ENCODE measurements at places on chromosomes 1 and 21.
A peak's percentile ranks its signal among the peaks of the same experiment; 100 is the strongest.

GRCh38 chr1:72885017-72885416, 602.7 kb upstream of the NEGR1 start:
- no peak for DNase-seq

DNA sequence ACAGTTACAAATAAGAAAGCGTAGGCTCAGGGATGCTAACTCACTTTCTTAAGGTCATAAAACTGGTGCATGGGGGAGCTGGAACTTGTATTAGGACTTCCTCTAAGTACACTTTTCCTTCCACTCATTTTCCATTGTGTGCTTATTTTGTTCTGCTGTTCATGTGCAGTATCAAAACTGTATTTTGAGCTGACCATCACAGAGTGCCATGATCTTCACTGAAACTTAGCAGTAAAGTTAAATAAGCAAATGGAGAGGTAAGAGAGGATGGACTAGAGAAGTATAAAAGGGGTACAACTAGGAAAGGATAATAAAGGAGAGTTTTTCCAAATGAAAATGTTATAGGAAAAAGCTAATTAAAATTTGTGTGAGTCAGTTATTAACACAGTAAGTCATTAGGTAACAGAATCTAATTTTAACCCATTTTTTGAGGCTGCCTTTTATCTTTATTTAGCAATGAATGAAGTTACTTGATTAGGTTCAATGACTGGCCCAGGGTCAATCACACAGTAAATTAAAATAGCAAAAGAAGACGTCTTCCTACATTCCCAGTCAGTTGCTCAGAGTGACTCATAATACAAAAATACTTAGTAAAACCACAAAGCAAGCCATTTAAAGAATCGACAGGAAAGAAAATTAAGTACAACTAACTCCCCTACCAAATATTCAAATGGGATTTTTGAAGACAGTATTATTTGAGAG, 165.8 kb upstream of the C1orf105 start:
- no peak for DNase-seq

DNA sequence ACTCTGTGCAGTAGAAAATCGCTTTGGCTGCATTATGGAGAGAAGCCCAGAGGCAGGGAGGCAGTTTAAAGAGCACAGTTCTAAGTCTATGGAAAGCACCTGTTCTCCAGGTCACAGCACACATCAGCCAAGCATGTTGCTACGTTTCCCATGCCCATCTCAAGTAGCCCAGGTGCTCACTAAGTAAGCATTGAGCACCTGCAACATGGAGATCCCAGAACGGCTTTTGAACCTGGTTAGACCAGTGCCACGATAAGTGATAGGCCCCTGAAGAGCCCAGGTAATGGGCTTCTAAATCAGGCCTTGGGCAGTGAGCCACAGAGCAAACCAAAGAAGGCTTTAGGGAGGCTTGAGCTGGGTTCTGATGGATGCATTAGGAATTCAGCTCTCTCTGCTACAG, 186.2 kb downstream of the C1orf94 start:
- DNase-seq, result no peak

DNA sequence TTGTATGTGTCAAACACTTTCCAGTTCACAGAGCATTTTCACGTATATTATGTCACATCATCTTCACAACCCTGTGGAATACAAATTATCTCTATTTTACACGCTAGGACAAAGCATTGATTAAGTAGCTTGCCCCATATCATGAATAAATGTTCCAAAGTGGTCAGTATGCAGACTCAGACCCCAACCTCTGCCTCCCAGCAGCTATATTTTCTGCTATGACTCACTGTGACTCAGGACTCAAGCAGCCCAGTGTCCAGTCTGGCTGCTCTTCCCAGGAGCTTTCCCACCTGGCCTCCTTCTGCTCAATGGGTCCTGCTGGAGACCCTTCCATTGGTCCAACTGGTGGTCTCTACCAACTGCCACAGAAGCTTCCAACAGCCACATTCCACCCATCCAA, 56.0 kb upstream of the RAP1A start:
- no peak for DNase-seq

DNA sequence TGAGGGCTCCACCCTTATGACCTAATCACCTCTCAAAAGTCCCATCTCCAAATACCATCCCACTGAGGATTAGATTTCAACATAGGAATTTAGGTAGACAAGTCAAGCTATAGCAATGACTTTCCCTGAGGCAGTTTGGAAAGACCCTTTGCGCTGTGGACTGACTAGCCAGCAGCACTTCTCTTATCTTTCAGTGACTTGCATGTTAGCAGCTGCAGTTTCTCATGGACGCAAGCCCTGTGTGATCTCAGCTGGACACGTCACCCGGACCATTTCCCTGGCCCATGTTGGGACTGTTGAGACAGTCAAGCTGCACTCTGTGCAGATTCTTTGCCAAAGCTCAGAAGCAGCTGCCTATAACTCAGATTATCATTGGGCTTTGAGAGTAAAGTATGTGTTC, 408.1 kb upstream of the USP24 start:
- DNase-seq, result no peak

GRCh38 chr1:92404661-92405060, 82.1 kb downstream of the GFI1 start:
- DNase-seq, result no peak

DNA sequence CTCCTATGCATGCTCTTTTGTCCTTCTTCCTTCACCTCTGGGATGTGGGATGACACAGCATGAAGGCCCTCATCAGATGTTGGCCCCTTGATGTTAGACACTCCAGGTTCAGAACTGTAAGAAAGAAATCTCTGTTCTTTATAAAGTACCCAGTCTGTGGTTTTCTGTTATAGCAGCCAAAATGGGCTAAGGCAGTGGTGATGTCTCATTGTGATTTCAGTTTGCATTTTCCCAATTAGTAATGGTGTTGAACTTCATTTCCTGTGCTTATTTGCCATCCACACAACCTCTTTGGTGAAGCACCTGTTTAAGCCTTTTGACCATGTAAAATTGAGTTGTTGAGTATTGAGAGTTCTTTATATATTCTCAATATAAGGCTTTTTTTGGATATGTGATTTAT, 129.3 kb upstream of the C1orf174 start:
- DNase-seq, result no peak

- DNase-seq, result no peak
These were observed 14.3 kb downstream of the KANK4 start for GRCh38 chr1:62304975-62305374.

- peak; percentile 52 for DNase-seq
These were observed 562 bp downstream of the MAP7D1 start for GRCh38 chr1:36156329-36157114.

- DNase-seq, result no peak
These were observed 127.7 kb upstream of the KAZN start for GRCh38 chr1:14470802-14471201.

DNA sequence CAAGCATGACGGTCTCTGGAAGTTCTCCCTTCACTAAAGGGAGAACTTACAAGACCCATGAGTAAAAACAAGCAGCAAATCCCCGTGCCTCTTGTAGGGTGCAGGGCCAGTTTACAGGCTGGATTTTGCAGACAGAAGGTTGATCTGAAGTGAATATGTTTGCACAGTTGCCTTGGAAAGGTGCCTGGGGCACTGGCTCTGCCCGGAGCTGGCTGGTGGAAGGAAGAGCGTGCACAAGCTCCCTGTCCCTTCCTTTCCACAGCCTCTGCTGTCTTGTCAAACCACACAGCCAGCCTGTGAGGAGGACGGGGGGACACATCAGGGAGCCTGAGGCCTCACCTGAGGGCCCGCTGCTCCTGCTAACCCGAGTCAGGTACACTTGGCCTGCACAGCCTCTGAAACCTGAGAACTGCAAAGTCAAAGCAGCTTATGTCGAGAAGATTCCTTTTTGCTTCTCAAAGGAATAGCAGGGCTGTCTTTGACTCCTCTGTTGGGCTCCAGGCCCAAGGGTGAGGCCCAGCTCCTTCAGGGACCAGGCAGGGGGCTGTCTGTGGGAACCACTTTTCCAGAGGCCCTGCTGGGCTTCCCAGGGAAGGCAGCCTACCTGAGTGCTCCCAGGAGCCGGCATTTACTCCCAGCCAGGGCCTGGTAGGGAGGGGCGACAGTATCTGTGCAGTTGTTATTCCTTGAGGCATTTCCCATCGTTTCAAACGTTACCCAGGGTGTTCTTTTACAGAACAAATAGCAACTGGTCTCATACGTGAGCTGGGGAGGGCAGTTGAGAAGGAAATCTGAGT, 251.5 kb downstream of the SIPA1L2 start:
- DNase-seq, result no peak

GRCh38 chr1:161506336-161507223, 1.3 kb downstream of the FCGR2A start:
- DNase-seq, result no peak

- DNase-seq, result no peak
These were observed 71.5 kb downstream of the USP24 start for GRCh38 chr1:55143684-55144083.

DNA sequence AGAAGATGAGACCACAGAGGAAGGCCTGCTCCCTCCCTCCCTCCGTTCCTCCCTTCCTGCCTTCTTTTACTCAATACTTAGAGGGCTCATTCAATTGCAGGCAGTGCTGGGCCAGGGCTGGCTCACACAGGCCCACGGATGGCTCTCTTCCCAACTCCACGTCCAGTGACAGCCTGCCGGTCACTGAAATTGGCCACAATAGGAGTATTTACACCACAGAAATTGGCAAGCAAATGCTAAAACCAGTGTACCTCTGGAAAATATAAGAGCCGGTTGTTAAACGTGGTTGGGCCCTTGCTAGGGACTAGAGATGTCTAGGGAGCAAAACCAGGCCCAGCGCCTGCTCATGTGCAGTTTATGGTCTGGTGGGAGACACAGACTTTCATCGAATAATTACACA, 72.4 kb upstream of the TMEM51 start:
- no peak for DNase-seq

DNA sequence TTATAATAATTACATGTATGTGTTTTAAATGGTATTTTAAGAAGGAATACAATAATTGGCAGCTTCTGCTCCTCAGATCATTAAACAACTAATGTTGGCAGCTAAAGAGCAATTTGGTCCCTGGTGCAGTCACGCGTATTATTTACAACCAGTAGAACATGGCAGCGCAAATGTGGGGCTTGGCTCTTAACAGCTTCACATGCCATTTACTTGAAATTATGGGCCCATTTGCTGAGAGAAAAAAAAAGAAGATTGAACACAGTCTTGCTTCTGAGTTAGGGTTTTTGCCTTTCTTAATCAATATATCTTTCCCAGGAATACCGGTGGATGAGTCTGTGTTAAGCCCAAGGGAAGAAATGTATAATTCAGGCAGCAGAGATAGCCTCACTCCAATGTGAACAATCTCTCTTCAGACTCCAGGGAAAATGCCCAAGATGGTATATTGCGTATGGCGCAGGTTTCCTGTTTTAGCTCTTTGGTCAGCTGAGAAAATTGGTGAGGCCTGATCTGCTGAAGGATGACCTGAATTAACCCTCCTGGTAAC, 174.5 kb downstream of the DISC1 start:
- DNase-seq, result peak; percentile 86

DNA sequence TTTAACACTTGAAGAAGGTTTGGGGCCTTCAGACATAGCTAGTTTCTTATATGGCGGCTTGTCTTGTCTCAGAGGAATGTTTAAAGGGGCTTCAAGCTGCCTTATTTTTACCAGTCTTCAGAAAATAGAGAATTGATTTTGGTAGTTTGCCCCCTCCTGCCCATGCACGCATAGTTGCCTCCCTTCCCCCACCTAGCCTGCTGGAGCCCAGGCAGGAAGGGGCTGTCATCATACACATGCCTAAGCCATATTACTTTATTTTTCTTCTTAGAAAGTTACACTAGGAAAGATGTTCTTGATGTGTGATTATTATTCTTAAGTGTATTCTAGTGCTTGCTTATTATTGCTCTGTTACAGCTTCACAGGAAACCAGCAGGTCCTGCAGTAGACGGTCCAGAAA, 18.3 kb downstream of the PBX1 start:
- no peak for DNase-seq

DNA sequence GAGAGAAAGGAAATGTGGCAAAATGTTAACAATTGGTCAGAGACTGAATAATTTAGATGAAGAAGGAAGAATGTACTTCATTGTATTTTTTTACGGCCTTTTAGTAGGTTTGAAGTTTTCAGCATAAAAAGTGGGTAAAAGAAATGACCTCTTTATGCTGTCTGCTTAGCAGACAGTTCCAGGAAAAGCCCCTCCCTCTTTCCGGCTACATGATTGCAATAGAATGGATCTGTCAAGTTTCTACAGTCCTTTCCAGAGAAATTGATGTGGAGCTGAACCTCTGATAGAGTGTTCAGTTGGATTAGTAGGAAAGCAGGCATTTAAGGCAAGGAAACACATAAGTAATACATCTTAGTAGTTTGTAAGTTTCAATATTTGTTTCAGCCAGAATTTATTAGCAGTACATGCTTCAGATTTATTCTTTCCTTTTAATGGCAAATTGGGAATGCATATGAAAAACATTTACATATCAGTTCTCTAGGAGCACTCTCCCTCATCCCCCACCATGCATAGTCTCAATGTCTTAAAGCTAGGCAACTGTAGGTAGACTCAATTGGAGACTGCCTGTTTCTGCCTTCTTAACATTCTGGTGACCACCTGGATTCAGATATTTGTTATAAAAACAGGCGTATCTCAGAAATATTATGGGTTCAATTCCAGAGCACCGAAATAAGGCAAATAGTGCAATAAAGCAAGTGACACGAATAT, 36.4 kb downstream of the HS2ST1 start:
- no peak for DNase-seq

DNA sequence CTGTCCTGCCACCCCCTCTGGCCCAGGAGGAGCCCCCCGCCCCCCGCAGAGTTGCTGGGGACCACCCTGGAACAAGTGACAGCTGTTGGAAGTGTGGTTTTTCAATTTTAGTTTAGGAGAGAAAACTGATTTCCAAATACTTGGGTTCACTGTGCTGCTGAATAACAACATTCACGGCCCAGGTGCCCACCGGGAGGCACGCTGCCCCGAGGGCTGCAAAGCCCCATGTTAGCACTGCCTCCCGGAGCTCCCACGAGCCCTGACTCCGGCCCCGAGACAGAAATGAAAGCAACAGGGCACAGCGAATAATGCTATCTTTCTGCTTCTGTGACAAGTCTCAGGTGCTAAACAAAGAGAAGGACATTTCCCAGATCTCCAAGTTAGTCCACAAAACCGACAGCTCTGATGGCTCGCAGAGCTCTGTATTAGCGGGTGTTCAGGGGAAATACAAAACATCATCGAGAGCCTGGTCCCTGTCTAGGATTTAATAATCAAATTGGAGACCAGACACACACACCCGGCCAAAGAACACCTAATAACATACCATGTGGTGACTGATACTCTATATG, 451.5 kb downstream of the KIF26B start:
- DNase-seq, result no peak

DNA sequence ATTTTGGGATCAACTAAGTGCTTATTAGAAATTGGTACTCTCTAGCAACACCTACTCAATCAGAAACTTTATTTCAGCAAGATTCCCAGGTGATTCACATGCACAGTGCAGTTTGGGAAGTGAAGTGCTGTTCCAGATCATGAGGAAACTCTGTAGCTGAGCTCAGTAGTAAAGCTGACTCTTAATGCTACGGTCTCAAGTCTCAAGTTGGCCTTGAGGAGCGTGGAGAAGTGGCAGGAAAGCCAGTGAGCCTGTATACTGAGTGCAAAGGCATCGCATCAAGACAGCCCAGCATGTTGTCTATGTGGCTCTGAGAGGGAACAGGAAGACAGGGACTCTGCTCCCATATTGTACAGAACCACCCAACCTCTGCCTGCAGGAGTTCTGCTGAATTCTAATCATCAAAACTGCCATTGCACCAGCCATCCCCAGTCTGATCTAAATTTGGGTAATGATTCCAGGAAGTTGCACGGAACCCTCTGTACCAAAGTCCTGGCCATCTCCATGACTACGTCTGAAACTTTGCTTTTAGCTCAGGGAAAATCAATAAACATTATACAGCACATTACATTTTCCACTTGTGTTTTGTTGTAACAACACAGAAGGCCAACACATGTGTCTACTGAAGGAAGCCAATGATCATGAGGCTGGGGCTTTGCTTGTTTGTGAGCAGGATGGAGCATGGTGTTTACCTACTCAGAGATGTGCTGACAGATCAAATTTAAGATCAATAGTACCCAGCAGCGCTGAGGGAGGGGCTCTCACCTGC, 105.1 kb upstream of the TLR5 start:
- no peak for DNase-seq
